GM12892 (cell line): ENCODE measurements at places on chromosomes 7 and 10.
A peak's percentile ranks its signal among the peaks of the same experiment; 100 is the strongest.

- no peak for DNase-seq
Measured at GRCh38 chr7:45417735-45418134, 156.4 kb upstream of the ADCY1 start.

DNA sequence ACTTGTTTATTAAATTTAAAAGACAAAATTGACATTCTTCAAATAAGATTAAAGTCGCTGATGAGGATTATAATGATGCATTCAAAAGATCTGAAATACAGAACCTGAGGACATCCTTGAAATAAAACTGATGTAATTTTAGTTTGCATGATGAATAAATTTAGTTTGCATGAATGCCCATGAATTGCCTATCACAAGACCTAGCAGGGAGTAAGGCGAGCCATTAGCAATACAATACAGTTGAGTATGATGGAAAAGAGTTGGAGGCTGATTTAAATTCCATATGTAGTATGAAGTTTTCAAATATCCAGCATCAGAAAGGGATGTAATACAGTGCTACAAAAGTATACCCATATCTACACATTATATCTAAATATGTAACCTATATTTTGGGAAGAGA lies 321.3 kb downstream of the CACNA2D1 start:
- DNase-seq = no peak

DNA sequence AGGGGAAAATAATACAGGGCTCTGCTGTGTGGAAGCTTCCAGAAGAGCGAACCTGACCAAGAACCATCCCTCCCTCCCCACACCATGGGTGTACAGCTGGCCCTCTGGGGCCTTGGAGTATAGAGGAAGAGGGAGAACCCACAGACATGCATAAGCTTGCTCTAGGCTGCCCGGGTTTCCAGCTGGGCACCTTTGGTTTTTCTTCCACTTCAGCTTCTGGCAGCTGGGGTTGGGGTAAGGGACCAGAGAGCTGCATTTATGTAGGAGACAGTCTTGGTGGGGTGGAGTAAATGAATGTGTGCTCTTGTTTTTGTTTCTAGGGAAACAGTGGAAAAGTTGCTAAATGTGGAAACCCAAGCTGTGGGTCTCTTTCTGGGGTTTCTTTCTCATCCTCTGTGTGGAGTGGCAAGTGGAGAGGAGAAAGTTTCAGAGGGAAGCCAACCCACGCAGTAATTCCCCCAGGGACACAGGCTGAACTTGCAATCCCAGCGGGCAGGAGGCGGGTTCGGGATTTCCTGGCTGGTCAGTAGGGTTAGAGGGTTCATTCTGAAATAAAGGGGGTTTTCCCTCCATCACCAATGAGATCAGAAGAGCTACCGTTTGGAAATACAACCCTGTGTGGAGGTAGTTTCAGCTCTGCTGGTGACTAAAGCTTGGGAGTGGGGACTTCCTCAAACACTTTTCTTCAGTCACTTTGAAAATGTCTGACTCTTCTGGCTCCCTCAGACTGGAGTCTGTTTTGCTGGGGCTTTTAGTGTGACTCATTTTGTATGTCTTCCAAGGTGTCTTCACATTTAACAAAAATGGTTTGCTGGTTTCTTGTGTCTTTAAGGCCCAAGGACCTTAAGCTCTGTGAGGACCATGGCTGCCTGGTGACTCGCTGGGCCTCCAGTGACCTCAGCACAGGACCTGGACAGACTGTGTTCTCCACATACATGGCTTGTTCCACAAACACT lies 22.2 kb upstream of the SRGN start:
- no peak for DNase-seq

DNA sequence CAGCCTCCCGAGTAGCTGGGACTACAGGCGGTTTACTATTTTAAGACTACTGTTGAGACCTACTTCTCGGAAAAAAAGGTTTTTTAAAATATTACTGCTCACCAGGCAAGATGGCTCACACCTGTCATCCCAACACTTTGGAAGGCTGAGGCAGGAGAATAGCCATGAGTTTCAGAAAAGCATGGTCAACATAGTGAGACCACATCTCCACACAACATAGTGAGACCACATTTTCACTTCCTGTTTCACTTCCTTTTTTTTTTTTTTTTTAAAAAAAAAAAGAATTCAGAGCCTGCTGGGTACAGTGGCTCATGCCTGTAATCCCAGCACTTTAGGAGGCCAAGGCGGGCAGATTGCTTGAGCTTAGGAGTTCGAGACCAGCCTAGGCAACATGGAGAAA lies 46.5 kb downstream of the SVOPL start:
- no peak for DNase-seq

GRCh38 chr10:24744946-24745345 lies 21.3 kb upstream of the ARHGAP21 start:
- DNase-seq = no peak

GRCh38 chr10:31035266-31035798 lies 3.7 kb upstream of the ZNF438 start:
- no peak for DNase-seq

DNA sequence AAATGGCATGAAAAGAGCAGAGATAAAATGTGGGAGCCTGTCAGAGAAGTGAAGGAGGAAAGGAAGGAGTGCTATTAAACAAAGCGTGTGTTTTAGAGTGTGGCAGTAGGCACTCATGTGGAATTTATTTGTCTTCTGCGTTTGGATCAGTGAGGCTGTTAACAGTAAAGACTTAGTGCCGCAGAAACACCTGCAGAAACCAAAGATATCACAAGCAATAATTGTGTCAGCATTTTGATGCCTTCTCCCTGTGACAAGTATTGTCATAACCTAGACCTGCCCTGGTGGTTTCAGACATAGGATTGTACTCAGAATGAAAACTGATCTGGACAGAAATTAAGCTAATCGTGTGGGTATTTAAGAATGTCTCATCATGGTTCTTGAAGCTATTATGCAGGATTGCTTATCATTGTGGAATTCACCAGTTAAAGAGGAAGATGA lies 191.0 kb downstream of the CAMK1D start:
- DNase-seq = no peak

DNA sequence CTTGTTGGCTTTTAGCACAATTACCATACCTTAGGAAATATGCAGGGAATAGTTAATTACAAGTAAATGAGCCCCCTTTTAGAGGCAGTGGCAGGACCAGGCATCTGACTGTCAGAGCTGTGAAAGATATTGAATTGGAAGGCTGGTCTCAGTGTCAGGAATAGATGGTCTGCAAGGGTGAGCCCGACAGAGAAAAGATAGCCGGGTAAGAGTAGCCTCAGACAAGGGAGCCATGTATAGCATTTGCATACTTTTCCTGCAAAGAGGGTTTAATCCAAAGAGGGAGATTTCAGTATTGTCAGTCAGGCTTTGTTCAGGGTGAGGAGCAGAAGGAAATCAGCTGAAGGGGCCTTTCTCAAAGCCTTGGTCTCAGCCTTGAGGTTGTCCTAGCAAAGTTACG lies 128.9 kb upstream of the FZD1 start:
- DNase-seq = no peak

DNA sequence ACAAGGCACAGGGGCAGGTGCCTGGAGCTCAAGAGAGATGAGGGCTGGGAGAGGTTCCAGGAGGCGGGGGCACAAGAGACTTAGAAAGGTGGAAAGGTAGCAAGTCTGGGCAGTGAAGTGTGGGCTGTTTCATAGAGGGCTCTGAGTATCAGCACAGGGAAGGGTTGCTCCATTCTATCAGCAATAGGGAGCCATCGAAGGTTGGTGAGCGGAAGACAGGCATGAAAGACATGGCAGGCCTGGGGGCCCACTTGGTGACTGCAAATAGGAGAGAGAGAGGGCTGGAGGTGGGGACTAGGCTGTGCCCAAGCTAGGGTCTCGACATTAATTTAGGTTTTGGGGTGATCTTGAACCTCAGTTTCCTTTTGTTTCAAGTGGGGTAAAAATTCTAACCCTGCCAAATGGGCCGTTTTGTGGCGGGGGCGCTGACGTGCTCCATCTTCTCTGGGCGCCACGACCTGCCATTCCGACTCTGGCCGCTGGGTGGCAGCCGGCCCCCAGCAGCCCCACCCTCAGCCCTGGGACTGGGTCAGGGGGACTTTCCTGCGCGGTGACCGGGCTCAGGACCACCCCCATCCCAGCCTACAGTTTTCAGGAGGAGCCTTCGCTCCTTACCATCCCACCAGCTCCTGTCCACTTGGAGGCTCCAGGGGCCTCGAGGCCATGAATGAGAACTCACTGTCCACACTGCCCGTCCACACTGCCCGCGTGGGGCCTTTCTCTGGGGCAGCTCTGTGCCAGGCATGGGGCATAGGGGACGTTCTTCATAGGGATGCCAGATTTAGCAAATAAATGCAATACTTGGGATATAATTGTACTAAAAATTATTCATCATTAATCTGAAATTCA lies 37.2 kb upstream of the PCBD1 start:
- DNase-seq = peak; percentile 73

DNA sequence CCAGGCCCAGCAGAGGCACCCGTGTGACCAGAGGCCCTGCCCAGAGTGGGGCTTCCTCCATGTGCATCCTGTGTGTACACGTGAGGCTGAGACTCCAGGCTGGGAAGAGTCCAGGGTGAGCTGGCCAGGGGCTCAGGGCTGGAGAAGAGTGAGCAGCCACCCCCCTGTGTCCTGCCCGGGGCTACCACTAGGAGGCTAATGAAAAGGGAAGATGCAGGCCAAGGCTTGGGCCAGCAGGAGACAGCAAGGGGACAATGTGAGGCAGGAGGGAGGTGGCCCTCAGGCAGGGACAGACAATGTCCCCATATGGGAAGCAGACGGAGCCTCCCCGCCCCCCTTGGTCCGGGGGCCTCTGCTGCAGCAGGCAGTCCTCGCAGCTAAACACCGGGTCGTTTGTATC lies 102.0 kb downstream of the HIF1AN start:
- DNase-seq = no peak

GRCh38 chr7:48389977-48390376 lies 218.7 kb downstream of the ABCA13 start:
- no peak for DNase-seq

DNA sequence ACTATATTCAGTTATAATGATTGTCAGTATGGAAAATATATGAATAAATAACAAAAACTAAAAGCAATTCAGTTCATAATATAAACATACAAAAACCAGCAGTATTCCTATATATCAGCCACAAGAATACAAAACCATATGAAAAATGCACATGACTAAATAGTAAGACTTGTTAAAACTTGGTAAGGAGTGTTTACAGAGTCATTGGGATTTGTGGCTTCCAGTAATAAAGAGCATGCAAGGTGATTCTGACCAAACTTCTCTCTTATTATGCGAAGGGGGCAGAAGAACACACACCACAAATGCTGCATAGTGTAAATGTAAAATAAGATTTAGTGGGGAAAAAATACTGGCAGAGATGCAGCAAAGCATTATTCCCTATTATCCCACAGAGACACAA lies 8.8 kb upstream of the CNOT4 start:
- DNase-seq = no peak

GRCh38 chr7:38756521-38756920 lies 125.3 kb upstream of the AMPH start:
- DNase-seq = no peak

DNA sequence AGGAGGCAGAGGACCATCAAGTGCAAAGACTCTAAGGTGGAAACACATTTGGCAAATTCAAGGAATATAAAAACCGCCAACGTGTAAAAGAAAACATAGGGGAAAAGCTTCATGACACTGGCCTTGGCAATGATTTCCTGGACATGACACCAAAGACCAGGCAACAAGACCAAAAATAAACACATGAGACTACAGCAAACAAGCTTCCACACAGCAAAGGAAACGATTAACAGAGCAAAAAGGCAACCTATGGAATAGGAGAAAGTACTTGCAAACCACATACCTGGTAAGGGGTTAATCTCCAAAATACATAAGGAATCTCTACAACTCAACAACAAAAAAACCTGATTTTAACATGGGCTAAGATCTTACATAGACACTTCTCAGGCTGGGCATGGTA lies 3.5 kb downstream of the GSTO1 start:
- DNase-seq = no peak

- no peak for DNase-seq
Measured at GRCh38 chr10:91520661-91521060, 110.5 kb downstream of the HECTD2 start.

DNA sequence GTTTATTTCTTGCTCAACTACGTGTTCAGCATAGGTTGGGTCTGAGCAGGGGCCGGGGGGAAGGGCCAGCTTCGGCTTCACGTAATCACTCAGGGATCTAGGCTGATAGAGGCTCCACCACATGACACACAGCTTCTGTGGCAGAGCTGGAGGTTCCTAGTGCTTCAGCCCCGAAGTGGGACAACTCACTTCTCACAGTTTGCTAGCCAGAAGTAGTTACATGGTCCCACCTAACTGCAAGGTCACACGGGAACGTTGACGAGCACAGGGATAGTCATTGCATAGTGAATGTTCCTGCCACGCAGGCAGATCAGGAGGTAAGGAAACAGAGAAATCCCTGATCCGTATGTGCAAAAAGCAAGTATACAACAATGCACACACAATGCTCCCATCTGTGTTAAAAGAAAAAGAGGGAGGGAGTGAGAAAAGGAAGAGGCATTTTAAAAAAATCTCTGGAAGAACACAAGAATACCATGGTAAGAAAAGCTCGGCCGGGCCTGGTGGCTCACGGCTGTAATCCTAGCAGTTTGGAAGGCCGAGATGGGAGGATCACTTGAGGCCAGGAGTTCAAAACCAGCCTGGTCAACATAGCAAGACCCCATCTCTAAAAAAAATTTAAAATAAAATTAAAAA lies 16.9 kb downstream of the SMURF1 start:
- no peak for DNase-seq

DNA sequence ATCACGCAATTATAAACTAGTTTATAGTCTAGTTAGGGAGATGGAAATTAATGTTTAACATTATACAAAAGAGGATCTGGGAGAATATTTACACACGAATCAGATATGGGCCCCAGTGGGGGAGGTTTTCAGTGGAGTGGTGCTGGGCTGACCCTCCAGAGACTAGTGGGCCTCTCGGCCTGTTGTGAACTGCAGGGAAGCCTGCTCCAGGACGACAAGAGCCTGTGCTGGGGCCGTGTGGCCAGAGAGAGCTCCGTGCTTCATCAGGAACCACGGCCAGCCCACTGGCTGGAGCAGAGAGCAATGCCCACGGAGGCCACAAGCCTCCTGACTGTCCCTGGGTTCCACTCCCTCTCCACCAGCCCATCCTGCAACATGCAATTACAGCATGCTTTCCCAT lies 11.3 kb upstream of the ESYT2 start:
- no peak for DNase-seq

DNA sequence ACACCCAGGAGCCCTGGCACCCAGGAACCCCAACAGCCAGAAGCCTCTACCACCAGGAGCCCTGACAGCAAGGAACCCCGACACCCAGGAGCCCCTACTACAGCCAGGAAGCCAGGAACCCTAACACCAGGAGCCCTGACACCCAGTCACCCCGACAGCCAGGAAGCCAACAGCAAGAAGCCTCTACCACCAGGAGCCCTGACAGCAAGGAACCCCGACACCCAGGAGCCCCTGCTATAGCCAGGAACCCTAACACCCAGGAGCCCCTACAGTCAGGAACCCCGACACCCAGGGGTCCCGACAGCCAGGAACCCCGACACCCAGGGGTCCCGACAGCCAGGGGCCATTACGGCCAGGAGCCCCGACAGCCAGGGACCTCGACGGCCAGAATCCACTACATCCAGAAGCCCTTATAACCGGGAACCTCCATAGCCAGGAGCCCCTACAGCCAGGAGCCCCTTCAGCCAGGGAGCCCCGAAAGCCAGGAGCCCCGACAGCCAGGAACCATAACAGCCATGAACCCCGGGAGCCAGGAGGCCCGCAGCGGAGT lies 440 bp upstream of the GLRX3 start:
- no peak for DNase-seq

GRCh38 chr7:43018446-43018845 lies 86.3 kb downstream of the MRPL32 start:
- no peak for DNase-seq
